ENCODE measurements at places on chromosomes 6 and 20.

- no peak for DNase-seq
Measured at GRCh38 chr6:158283304-158283980, 28.8 kb upstream of the TULP4 start.

GRCh38 chr6:114142258-114142657 is 171.3 kb upstream of the HDAC2 start:
- DNase-seq: no peak

GRCh38 chr6:162220876-162221275 is 506.7 kb downstream of the PRKN start:
- no peak for DNase-seq

DNA sequence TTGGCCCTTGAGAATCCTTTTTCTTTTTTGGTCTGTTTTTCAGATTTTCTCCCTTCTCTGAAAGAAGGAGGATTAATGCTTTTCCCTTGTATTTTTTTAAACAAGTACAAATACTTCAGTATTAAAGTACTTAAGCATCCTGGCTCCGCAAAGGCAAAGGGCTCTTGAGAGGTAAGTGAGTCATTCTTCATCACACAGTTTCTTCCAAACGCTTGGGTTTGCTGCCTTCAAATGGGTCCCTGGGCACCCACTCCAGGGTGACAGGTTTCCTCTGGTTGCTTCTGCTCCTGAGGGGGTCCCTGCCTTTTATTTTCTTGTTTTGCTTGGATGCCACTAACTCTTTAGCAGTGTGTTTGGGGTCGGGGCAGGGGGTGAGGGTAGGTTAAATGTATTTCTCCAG is 437.1 kb downstream of the PTPRT start:
- DNase-seq: no peak

- no peak for DNase-seq
Measured at GRCh38 chr6:80537118-80537972, 430.9 kb downstream of the BCKDHB start.

DNA sequence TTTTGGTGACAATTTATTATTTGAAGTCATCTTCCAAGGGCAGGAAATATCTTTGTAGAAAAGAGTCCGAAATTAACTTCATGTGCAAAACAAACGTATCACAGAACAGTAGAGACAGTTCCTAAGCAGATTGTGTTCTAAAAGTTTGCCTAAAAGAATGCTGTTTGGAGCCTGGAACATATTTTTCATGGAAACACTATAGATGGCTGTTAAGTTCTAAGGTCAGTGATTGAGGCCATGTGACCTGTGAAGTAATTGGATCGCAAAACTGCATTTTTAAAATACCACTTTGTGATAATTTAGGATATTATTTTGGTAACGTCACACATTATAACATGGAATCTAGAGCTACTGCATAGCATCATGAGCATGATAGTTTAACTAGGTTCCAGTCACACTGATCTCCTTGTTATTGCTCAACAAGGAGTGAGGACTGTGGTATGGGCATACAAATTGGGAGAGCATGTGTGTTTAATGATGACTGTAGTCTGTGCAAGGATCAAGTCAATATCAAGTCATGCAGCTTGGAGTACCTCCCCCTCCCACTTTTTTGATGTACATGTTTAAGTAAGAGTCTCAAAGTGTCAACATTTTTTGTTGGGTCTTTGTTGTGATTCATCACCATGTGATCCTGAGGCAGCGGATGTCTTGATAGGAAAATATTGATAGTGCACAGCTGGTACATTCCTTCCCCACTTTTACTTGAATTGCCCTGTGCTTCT is 609.3 kb upstream of the CITED2 start:
- no peak for DNase-seq

DNA sequence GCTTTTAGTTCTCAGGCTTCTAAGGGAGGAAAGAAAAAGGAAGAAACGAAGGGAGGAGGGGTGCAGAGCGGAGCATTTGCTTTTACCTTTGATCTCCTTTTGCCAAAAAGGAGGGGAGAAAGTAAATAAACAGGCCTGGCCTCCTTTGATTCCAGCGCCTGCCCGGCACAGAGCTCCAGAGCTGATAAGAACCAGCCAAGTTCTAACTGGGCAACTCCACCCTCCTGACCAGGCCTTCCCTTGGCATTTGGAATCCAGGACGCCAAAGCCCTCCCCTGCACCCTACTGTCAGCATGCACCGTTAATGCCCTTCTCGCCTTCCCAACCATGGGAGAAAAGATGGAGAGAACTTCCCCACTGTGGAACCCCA is 120.8 kb upstream of the PTPN1 start:
- DNase-seq: no peak

DNA sequence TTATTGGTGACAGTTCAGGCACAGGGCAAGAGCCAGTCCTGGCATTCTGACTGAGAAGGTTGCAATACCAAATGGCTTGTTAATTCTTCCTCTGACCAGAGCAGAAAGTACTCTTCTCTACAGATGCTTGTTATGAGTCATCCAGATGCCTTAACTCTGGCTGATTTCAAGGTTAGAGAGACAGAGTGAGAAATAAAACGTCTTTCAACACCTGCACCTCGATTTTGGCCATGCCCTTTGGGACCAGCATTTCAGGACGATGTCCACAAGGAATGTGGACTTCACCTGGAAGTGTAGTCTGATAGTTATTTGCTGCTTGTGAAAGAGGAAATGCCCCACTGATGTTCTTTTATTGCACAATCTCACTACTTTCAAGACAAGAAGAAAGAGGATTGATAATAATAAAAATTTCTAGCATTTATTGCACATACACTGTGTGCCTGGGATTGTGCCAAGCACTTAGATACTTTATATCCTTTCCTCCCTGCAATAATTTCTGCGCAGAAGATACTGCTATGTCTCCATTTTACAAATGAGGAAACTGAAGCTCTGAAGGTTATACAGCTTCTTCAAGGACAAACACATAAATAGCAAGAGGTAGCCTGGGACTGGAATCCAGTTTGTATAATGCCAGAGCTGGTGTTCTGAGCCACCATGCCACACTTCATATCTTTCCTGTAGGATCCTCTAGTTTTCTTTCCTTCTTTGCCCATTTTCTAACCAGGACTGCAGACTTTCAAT is 33.5 kb upstream of the MCM3 start:
- no peak for DNase-seq

DNA sequence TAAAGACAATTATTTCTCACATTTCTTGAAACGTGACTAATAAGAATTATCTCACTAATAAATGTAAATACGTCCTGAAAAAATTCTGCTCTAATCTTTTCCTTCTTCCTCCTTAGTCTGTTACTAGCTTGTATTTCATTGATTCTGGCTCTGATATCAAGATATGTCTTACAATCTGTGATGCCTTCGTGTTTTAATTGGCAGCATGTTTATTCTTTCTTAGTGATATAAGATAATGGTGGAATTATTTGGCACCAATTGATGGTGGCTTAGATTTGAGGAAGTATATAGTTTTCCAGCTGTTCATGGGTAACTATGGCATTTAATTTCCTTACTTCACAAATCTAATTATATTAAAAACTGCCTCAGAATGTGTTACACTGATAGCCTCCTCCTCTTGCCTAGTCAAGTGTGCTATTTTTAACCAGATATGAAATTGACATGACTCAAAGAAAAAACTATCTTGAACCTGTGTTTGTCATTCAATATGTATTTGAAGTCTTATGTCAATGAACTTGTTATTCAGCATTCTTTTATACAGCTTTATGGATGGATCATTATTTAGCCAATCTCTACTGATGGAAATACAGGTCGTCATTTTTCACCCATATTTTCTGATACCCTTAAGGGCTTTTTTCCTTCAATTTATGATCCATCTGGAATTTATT is 5.3 kb downstream of the CCNC start:
- no peak for DNase-seq

GRCh38 chr6:112116221-112116620 is 28.8 kb downstream of the FAM229B start:
- no peak for DNase-seq

GRCh38 chr6:80468398-80468797 is 361.9 kb downstream of the BCKDHB start:
- DNase-seq: no peak

- DNase-seq: no peak
Measured at GRCh38 chr20:53220482-53221307, 248.5 kb downstream of the TSHZ2 start.

DNA sequence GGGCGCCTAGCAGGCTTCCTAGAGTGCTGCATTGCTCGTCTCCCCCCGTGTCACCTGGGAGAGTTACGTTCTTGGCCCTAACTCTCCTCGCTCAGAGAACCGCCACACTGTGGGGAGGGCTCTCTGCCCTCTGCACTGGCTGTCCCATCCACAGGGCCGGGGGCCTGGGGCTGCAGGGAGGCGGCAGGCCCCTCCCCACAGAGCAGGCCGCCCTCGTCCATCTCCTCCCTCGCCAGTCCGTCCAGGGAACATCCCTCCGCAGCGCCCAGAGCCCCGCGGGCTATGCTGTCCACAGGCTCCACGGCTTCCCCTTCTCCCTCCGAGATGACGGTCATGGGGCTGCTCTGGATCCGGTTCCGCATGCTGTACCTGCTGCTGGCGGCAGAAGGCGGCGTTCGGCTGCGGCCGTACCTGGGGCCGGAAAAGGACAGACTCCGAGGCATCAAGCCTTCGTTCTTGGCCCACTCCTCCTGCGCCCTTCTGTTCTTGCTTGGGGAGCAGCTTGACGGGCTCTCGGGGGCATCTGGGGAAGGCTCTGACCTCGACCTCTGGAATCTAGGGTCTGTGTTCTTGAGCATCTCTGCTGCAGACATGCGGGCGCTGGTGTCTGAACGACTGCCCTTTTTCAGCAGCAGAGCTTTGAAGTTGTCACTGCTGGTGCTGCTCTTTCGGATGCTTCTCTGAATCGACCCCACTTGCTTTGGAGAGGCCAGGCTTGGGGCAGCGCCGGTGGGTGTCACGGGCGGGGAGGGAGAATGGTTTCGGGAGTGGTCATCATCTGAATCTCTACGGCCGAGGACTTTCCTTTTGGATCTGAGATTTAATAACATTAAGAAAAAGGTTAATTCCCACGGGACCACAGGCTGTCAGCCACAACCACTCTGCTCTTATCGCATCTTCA is 20.2 kb downstream of the HEBP2 start:
- DNase-seq: no peak

DNA sequence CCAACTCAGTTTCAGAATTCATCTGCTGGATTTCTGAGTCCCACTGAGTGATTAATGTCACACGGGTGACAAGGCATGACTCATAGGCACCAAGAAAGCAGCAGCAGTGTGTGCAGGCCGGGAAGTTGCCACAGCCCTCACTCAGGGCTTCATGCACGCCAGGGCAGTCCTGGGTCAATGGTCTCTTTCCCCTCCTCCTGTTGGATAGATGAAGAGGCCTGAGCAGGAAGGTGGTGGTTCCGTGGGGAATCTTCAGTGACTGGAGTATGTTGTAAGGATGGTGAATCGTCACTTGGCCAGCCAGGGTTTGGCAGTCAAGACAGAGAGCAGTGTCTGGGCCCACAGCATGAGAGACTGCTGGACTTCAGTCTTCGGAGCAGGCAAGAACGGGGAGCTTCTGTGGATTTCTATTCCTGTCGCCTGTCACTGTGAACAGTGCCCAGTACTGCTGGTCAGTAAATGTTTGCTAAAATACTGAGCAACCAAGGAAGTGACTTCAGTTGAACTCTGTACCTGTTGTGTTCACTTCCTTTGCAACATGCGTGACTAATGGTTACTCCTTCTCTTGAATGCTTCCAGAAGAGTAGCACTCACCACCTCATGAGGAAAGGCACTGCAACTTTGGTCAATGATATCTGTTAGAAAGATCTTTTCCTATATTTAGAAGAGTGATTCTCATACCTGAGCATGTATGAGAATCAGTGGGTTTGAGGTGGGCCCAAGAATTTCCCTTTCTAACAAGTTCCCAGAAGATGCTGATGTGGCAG is 62.0 kb upstream of the CD93 start:
- DNase-seq: no peak

GRCh38 chr6:65633501-65633900 is 73.5 kb downstream of the EYS start:
- no peak for DNase-seq

DNA sequence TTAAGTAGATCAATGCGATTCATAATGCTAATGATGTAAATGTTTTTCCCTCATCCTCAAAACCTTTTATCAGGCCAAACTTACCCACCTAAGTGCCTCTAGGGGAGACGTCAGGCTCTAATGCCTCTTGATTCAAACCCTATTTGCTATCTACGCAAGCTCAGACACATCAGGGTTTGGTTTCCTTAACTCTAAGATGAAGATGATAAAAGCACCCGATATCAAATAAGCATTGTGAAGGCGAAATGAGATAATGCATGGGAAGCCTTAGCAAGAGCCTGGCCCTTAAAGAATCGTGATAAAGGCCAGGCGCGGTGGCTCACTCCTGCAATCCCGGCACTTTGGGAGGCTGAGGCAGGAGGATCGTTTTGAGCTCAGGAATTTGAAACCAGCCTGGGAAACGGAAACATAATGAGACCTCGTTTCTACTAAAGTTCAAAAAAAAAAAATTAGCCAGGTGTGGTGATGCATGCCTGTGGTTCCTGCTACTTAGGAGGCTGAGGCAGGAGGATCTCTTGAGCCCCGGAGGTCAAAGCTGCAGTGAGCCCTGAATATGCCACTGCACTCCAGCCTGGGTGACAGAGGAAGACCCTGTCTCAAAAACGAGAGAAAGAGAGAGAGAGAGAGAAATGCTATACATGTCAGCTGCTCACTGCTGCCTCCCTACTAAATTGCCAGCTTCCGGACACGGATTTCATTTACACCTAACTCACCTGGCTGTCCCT is 13.5 kb downstream of the CNKSR3 start:
- no peak for DNase-seq

DNA sequence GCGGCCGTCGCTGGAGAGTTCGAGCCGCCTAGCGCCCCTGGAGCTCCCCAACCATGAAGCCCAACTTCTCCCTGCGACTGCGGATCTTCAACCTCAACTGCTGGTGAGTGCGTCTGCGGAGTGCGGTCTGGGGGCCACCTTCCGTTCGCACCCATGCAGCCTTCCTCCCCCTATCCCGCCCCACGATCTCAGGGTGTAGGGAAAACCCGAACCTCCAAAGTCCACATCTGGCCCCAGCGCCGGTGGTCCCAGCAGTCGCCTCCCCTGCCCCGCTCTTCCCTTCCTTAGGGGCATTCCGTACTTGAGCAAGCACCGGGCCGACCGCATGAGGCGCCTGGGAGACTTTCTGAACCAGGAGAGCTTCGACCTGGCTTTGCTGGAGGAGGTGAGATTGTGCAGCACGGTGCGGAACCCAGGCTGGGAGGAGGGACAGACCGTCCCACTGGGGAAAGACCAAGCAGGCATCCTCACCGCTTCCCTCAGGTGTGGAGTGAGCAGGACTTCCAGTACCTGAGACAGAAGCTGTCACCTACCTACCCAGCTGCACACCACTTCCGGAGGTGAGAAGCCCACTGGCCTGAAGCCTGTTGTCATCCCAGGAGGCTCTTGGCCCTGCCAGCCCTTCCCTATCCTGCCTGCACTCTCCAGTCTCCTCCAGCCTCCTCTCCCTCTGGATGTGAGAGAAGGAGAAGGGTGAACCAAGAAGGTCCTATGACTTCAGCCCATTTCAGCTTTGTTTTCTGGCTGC is 719 bp downstream of the SMPD2 start:
- DNase-seq: no peak

- DNase-seq: no peak
Measured at GRCh38 chr6:4180652-4181255, 45.4 kb upstream of the ECI2 start.

Data from cortex of kidney (tissue), 1 donor.